Stimulated activated CD8-positive, alpha-beta memory T cell treated with anti-CD3 and anti-CD28 coated beads, Interleukin-15, amount 100 ng/mL, for 48 hours (primary cell): ENCODE measurements at places on chromosomes 5 and 9.

- no peak for DNase-seq
These were observed 10.8 kb upstream of the RLN2 start for GRCh38 chr9:5315187-5315923.

- DNase-seq: no peak
These were observed 100.7 kb downstream of the SLIT3 start for GRCh38 chr5:169200125-169200778.

- no peak for DNase-seq
These were observed 36.9 kb upstream of the LURAP1L start for GRCh38 chr9:12737871-12738270.

GRCh38 chr5:177432143-177432838, 5.8 kb downstream of the GRK6 start:
- no peak for DNase-seq

DNA sequence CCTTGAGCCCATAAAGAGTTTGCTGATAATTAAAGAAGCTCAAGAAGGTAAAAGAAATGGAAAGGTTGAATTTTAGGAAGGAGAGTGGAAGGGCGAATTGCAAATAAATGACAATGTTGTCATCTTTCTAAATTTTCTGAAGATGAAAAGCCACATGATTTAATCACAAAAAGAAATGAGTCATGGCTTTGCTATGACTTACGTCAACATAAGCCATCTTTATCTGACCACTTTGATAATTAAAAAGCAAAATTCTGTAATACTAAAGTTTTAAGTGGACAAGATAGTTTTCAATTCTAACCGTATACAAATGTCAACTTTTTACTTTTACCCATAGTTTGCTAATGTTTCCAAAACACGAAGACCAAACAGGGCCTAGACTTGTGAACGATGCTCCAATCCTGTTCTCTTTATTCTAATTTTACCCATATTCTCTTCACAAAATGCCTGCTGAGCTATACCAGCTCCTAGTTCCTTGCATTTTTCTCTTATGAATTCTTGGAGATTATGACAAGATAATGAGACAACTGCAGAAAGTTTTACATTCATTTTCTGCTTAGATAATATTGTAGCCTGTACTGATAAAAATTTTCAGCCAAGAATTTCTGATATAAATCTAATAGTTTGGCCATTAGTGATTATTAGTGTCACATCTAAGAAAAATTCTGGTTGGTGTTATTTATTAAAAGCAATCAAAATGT, 21.8 kb upstream of the PRUNE2 start:
- DNase-seq: no peak

GRCh38 chr5:100913298-100913697, 10.2 kb upstream of the ST8SIA4 start:
- no peak for DNase-seq

DNA sequence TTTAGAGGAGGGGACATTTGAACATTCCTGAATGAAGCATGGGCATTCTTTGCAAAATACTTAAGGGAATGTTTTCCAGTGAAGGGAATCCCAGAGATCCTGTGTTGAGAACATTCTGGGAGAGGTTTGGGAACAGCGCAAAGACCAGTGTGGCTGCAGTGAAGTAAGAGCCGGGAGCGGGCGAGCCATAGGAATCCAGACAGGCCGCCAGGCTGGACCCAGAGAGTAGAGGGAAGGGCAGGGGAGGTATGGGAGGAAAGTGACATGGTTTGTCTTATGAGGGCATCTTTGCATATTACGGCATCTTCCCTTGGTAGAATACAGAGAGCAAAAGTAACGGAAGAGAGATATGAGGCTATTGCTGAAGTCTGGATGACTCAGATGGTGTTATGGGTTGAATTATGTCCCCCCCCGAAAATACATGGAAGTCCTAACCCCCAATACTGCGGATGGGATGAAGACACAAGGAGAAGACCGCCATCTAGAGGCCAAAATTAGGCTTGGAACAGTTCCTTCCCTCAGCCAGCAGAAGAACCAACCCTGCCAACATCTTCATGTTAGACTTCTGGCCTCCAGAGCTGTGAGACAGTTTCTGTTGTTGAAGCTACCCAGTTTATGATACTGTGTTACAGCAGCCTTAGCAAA, 268.2 kb downstream of the MAST4 start:
- DNase-seq: no peak

- no peak for DNase-seq
These were observed 120.1 kb upstream of the LPCAT1 start for GRCh38 chr5:1643651-1644392.

DNA sequence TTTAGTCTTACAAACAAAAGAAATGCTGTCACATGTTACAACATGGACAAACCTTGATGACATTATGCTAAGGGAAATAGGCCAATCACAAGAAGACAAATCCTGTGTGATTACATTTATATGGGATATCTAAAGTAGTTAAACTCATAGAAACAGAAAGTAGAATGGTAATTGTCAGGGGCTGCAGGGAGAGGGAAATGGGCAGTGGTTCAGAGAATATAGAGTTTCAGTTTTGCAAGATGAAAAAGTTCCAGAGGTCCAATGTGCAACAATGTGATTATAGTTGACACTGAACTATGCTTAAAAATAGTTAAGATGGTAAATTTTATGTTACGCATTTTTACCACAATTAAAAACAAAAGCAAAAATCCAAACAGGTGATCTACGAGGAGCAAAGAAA, 265.5 kb downstream of the NDUFS4 start:
- no peak for DNase-seq

DNA sequence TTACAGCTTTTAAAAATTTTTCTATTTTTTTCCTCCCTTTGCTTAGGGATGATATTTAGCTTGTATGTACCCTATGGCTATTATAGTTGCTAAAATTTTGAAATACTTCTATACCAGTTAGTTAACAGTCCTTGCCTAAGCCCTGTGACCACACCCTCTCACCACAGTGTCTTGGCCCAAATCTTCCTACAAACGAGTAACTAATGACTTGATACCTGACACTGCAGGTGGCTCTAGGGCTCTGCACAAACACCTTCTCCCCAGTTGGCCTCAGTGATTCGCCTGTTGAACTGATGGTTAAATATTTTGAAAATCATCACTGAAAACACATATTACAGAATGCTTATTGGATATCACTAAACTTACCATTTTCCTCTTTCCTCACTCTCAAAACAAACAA, 449.6 kb upstream of the CHD1 start:
- no peak for DNase-seq

DNA sequence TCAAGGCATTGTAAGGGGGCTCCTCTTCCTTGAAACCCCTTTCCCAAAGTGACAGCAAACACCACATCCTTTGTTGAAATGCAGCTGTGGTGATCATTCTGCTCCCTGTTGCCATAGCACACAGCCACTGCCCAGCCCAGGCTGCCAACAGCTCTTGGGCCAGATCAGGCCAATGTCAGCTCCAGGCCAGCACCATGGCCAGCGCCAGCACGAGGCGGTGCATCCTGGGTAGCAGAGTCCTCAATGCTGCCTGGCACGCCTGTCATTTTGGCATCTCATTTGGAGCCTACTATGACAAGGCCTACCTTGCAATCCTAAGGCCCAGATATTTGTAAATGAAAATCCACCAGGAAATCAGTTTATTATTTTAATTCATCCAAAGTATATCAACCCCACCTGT, 390.6 kb downstream of the DNAH5 start:
- DNase-seq: no peak

- no peak for DNase-seq
These were observed 20.9 kb downstream of the FOXB2 start for GRCh38 chr9:77040340-77040739.

DNA sequence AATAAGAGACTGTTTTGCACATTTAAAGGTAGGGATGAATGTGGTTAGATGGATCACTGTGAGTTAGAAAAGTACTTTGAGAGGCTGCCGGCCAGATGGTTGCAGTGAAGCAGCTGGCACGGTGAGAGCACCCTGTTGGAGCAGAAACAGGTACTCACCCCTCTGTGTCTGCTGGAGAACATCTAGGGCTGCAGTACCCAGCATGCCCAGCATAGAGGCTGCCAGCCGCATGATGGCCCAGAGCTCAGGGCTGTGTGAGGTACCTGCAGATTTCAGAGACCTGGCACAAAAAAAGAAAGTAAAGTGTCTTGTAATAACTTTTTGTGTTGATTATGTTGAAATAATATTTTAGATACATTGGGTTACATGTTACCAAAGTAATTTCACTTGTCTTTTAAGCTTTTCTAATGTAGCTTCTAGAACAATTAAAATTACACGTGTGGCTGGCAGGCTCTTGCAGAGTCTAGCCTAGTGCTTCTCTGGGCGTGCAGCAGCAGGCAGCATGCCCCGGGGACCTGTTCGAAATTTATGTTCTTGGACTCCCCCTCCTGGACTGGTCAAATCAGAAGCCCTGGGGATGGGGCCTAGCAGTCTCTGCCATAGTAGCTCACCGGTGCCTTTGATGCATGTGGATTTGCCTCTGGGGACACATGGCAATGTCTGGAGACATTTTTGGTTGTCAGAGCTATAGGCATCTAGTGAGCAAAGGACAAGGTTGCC, 11.1 kb downstream of the WDR5 start:
- no peak for DNase-seq

- DNase-seq: no peak
These were observed 26.9 kb upstream of the BARHL1 start for GRCh38 chr9:132555528-132555927.

DNA sequence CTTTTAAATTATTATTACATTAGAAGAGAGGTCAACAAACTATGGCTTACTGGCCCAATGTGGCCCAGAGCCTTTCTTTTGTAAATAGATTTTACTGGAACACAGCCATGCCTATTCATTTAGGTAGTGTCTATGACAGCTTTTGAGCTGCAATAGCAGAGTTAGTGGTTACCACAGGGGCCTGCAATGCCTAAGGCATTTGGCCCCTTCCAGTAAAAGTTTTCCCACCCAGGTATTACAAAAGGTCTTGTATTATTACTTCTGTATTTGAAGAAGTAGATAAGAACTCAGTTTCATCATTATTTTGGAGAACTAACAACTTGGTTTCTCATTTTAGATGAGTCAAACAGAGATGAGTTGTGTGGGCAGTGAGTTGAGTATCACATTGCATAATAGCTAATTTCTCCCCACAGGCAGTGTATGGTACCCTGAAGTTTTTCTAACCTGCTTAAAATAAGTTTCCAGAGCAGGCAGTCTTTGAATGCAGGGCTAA, 9.5 kb downstream of the MTRR start:
- DNase-seq: no peak

DNA sequence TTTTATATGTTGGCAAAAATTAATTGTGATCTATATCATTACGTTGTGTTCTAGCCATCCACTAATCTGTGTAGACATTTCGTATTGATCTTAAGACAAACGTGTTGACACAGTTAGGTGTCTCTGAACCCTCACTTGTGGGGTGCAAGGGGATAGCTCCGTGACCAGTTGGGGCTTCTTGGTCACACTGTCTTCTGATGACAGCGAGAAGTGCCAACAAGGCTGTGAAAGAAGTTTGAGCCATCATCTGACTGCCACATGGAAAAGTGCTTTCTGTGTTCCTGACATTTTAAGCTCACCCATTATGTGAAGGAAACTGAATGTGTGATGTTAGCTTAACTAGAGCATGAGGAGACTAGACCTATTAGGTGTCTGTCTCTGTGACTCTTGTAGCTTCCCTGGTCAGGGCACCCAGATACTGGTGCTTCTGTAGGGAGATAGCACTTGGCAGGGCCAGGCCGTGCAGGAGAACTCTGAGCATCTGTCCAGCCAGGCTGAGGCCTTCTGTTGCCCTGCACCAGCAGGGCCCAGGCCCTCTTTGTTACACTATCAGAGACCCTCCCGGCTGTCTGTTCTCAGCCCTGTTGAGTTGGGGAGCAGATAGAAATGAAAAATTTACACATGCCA, 52.8 kb upstream of the PHF2 start:
- no peak for DNase-seq

DNA sequence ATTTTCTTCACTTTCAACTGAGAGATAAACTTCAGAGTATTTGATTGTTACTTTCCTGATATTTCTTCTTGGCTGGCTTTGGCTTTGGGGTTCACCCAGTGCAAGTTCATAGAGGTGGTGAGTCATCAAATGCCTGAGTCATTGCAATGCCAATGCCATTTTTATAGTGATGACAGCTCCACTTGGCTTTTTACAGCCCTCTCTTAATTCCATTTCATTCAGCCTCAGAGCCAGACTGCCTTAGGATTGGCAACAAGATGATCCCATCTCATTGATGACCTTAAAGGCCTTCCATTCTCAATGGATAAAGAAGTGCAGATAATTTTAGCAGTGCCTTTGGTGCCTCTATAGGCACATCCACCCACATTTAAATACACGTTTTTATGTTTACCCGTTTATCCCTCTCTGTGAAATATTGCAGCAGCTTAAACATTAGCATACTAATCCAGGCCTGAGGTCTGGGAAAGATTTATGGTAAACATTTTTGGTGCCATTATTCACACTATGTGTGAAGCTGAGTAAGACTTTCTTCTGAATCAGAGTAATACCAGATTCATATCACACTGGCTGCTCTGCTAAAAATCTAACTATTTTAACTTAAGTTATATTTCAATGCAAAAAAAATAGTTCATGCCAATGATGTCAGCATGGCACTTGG, 88.9 kb upstream of the TYRP1 start:
- DNase-seq: no peak

DNA sequence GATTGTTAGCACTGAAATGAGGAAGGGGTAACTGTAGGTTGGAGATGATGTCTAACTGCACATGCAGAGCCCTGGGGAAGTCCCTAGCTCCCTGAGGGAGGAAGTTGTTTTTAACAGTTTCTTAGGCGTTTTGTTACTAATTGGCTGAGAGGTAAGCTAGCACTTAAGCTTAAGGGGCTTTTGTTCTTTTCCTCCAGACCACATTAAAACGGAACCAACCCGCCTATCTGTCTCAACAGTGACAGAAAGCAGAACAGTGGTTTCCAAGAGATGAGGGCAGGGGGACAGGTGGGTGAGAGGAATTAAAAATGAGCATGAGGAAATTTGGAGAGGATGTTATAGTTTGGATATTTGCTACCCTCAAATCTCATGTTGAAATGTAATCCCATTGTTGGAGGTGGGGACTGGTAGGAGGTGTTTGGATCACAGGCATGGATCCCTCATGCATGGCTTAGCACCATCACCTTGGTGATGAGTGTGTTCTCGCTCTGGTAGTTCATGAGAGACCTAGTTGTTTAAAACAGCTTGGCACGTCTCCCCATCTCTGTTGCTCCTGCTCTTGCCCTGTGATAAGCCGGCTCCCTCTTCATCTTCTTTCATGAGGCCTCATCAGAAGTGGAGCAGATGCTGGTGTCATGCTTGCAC, 38.9 kb downstream of the LYRM7 start:
- DNase-seq: no peak

DNA sequence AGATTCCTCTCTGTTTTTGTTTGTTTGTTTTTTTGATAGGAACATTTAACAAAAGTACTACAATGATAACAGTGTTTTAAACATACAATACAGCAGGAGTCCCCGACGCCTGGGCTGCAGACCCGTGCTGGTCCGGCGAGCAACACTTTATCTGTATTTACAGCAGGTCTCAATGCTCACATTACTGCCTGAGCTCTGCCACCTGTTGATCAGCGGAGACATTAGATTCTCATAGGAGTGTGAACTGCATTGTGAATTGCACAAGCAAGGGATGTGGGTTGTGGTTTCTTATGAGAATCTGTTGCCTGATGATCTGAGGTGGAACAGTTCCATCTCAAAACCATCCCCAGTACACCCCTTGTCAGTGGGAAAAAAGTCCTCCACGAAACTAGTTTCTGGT, 1068.5 kb upstream of the CDH10 start:
- no peak for DNase-seq

- no peak for DNase-seq
These were observed 26.5 kb downstream of the ZBTB34 start for GRCh38 chr9:126886897-126887296.

GRCh38 chr5:142143878-142144277, 35.3 kb downstream of the NDFIP1 start:
- no peak for DNase-seq
